ENCODE measurements at places on chromosomes 13 and 19.

- peak; percentile 89 for DNase-seq
Observed at GRCh38 chr13:30408319-30409101, 13.8 kb upstream of the UBE2L5 start.

DNA sequence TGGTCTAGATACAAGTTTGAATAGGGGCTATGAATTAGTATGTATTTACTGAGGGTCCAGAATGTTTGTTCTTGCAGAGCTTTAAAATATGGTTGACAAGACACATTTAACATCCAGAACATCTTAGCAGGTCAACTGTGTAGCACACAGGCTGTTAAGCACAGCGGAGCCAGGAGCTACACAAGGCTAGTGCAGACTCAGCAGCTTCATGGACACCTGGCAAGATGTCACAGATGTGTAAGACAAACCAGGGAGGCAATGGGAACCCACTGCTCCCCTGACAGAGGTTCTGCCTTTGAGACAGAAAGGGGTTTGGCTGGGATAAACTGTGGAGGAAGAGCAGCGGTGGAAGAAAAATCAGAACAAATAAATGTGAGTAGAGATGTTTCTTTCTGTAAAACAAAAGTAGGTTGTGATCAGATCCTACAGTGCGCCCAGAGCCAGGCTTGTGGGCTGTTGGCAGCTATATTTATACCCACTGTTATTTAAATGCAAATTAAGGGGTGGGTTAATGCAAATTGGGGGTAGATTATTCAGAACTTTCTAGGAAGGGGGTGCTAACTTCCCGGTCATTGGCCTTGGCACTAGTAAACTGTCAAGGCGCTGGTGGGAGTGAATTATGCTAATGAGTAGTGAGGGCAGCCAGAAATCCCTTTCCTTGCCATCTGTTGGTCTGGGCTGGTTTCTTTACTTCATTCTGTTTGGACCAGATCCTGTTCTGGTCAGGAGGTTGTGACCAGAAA is 33.0 kb downstream of the MIPEP start:
- DNase-seq: no peak

GRCh38 chr19:45764475-45764874 is 4.6 kb downstream of the SIX5 start:
- no peak for DNase-seq

- DNase-seq: peak; percentile 32
Observed at GRCh38 chr19:10510301-10510802, 6.9 kb downstream of the S1PR5 start.

- no peak for DNase-seq
Observed at GRCh38 chr13:59126474-59126873, 1037.3 kb downstream of the DIAPH3 start.

DNA sequence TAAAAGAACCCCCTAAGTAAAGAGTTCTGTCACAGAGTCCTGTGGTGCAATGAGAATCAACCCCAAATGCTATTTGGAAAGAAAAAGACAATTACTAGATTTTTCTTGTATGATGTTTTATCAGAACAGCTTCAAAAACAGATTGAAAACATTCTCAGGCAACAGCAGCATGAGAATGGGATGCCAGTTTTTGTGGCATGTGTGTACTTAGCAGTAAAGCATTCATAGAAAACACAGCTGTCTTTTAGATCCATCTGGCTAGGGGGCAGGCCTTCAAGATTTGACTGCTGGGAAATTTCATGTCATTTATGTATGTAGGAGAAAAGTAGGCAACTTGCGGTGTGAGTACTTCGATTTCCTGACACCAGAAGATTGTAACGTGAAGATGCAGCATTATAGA is 170.5 kb upstream of the HTR2A start:
- no peak for DNase-seq

DNA sequence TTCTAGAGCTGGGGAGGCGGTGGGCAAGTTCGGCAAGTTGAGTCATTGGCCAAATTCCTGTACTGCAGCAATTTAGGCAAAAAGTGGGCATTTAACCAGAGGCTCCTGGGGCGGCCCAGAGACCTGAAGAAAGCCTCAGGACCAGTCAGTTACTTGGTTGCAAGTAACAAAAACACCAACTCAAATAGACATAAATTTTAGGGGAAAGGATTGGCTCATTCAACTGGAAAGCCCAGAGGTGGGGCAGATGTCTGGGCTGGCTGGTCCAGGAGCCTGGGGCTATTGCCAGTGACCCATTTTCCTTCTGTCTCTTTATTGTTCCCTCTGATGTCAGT is 97.1 kb downstream of the SIPA1L3 start:
- DNase-seq: no peak

DNA sequence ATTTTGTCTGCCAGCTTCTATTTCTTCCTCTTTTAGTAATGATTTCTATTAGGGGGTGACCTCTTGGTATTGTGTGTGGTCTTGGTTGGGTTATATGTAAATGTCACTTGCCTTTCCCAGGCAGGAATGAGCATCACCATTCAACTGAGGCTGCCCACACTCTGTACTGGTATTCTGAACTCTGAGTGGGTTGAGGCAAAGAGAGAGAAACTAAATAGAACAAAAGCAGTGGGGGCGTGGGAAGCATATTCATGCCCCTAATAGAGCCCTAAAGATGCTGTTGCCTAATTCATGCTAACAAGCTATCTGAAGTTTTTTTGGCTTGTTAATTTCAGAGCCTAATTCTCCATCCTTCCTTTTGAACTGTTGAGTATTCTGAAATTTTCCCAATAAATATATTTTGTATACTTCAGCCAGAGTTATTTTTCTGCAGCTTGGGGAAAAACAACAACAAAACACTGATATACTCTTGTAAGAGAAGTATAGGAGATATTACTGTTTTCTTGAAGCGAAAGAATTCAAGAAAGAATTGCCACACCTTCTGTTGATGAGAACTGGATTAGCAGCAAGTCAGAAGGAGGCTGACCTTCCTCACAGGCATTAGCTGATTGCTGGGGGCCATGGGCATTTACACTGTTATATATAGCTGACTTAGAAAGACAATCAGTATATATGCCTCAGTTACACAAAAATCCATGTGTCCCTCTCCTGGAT is 315.8 kb upstream of the KLF12 start:
- no peak for DNase-seq

GRCh38 chr13:36163809-36164308 is 32.7 kb upstream of the DCLK1 start:
- no peak for DNase-seq

DNA sequence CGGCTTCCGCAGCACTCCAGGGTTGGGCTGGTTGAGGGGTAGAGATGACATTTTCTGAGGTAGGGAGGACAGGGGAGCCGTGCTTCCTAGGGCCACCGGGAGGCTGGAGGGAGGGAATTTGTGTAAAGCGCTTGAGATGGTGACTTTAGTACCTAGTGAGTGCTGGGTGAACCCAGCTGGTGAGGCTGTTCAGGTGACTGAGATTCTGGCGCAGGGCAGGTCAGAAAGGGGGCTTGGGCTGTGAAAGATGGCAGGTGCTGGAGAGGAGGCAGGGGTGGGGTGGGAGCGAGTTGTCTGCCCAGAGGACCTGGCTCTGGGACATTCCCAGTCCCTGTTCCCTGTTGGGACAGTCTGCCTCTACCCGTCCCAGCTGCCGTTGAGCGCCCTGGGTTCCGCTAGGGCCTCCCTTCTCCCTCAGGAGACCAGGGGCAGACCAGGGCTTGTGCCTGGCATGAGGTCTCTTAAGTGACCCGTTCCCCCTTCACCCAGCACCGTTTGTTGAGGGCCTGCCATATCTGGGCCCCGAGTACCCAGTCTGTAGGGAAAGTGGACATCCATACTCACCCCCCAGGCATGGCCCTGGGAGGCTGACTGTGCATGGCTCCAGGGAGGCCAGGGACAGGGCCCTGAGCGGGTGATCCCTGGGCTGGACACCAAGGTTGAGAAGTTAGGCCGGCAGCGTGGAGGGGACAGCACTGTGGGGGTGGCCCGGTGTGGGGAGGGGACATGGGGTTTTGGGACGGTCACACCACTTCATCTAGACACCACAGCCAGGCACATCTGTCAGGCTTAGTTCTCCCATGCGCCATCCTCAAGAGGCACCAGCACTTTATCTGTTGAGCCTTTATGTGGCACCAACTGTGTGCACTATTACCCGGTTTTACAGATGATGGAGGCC is 5.0 kb downstream of the PTOV1 start:
- no peak for DNase-seq

DNA sequence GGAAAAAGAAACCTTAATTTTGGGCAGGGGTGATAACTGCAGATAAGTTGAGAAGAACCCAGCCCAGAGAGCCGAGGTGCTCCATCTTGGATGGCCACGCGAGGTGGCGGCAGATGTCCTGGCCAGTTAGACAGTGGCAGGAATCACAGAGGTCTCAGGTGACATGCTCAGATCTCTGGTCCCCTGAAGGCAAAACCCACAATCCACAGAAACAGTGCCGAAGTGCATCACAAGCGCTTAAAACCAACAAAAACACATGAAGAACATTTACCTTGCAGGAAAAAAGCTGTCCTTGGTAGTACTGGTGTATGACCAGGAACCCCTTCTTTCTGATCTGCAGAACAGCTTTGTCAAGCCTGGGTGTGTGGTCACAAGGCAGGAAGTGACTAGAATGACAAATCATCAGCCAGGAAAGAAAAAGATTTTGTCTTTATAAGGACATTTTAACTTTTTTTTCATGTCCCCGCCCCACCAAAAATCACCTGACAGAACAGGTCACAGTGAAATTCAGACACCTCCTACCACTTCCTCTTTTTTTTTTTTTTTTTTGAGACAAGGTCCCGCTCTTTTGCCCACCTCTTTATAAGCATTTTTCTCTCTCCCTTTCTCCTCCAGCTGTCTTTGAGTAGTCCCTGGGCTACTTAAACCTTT is at the start of gene LCP1:
Gene LCP1, minus strand, starts transcription at position 338 of the 651 bp plus-strand sequence. CDS start 22,515 bp downstream, outside the sequence.
- peak; percentile 51 for DNase-seq

- no peak for DNase-seq
Observed at GRCh38 chr19:48458016-48458415, 2.6 kb downstream of the KCNJ14 start.

DNA sequence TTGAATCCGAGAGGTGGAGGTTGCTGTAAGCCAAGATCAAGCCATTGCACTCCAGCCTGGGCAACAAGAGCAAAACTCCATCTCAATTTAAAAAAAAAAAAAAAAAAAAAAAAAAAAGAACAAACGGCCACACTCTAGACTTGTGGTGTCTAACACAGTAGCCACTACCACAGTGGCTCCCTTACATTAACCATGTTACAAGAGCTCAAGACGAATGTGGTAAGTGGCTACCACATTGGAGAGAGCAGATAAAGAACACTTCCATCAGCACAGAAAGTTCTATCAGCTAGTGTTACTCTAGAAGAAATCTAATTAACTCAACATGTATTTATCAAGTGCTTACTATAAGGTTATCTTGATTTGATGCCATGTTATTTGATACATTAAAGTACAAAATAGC is 11.5 kb downstream of the XPO4 start:
- DNase-seq: no peak
